Glomerular endothelial cell (primary cell): ENCODE measurements at places on chromosomes 7 and 10. TPM values are rescaled to one million over a fixed set of nuclear protein-coding genes. Genes with fewer than 3 reads are reported as not detected.
A peak's percentile ranks its signal among the peaks of the same experiment; 100 is the strongest.

The ICA1 gene
- 26.6 and 43.2 TPM in 2 replicates for total RNA-seq

GRCh38 chr10:24993237-24993958 lies 22.6 kb downstream of the ENKUR start:
- no peak for DNase-seq

The GPR26 gene
- total RNA-seq: not detected in 2 replicates

DNA sequence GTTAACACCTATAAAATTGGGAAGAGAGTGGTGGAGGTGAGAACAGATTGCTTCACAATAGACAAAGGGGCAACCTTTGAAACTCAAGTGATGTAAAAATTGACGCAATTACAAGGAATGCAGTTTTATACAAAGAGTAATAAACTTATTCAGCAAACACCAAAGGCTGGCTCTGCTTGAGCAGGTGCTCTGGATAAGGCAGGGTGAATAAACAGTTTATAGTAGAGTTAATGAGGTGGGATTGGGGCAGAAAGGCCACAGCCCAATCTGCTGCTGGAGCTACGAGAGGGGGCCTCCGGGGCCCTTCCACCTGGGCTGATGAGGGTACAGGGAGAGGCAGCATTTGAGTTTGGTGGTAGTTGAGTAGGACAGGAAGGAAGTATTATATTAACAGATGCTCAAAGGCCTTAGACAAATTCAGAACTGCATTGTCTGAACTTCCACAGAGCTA lies 6.0 kb downstream of the MUC12 start:
- DNase-seq: no peak

GRCh38 chr10:102624751-102625645 lies 19.3 kb upstream of the TRIM8 start:
- DNase-seq: no peak

DNA sequence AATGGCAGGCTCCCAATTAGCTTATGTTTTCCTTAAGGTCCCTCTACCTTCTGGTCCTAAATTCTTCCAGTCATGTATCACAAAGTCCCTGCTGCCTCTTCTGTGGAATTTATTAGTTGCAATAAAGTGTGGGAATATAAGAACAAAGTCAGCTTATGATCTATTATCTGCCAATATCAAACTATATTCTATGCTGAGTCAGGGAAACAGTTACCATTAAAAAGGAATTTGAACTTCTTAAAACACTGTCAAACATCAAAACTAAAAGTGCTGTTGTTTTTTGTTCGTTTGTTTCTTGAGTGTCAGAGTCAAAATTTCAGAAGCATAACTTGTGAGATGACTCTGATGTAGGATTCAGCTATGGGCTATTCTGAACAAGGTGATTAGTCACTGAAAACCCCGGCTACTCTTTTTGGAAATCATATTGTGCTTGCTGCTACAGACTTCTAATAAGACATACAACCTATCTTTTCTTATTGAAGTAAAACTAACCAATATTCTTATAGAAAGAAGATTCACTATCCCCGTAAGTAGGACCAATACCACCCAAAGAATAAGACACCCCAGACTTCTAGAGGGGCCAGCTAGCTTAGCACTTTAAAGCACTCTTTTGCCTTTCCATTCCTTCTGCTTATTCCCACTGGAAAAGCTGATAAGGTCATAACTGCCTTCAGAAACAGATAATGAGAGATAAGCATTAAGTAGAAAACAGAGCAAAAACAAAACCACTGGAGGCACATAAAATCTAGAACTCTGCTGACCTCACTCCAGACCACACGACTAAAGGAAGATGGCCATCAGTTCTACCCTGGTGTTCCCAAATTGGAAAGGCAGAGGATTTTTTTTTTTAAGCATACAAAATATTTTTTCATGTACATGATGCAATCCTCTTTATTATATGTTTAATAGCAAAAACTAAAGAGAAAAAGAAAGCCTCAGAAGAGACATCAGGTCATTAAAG lies 370.6 kb downstream of the PARD3 start:
- DNase-seq: no peak

- DNase-seq: no peak
Observed at GRCh38 chr7:2575733-2576340, 17.1 kb downstream of the IQCE start.

GRCh38 chr7:117140921-117141320 lies 181.9 kb downstream of the WNT2 start:
- DNase-seq: no peak

DNA sequence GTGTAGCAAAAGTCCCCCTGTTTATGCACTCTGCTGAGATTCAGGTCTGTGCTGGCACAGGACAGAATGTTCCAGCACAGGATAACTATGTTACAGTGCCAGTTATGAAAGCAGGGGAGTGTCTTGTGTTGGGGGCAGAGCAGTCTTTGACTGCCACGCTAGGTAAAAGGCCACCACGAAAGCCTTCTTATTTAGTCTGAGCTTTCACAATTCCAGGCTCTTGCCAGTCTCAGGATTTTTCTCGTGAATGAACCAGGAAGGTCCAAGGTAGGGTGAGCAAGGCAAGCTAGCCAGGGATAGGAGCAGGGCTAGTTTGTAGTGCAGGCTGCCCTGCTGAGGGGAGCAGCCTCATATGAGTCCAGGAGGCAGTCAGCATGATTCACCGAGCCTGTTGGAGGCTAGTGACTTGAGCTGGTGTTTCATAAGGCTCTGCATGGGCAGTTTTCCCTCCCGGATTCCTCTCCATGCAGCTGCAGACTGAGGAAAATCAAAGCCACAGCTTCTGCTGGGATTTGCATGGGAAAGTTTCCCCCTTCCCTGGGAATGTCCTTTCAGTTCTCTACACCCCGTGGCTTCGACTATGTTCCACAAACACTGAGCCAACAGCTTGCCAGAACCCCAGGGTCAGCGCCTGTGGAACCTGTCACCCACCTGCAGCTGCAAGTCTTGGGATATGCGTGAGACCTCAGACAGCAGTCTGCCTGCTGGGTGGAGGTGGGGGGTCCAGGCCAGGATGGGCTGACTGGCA lies 112.3 kb downstream of the JCAD start:
- no peak for DNase-seq

GRCh38 chr10:57628592-57629284 lies 639.0 kb downstream of the IPMK start:
- no peak for DNase-seq

GRCh38 chr10:43336641-43337318 lies 34.7 kb upstream of the FXYD4 start:
- no peak for DNase-seq

GRCh38 chr10:94260455-94260854 lies 102.3 kb downstream of the NOC3L start:
- no peak for DNase-seq

The FRAT1 gene
- total RNA-seq: 3.3 and 5.7 TPM in 2 replicates

- DNase-seq: no peak
Observed at GRCh38 chr7:21624320-21624719, 81.5 kb downstream of the DNAH11 start.

- DNase-seq: no peak
Observed at GRCh38 chr10:1035201-1035600, 9.5 kb upstream of the IDI2 start.

DNA sequence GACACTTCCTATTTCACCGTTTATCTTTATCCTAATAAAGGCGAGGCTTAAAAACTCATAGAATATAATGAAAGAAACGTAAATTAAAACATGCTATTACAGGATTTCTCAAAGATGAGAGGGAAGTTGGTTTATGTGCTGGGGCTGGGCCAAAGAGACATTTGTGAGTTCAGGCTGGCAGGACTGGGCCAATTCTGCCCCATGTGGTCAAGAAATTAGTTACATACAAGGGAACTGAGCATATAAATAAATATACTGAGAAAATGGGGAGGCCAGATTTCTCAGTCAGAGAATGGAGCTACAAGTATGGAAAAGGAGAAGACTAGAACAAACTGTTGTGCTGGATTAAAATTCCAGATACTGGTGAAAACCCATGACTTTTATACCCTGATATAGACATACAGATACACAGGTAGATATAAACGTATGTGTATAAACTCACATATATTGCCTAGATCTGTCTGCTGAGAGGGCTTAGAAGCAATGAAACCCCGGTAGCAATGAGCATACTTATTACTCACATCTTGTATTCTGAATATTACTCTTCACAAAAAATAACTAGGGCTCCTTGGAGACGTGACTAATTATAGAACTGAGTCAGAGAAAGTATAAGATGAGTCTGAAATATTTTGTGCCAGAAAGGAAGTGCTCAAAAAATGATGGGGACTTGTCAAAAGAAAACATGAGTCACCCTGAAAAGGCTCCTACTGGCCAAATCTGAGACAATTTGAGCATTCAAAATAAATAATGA lies 155.7 kb upstream of the FGFR2 start:
- peak; percentile 64 for DNase-seq

The SLC12A9 gene
- total RNA-seq: 30.2 and 31.9 TPM in 2 replicates

DNA sequence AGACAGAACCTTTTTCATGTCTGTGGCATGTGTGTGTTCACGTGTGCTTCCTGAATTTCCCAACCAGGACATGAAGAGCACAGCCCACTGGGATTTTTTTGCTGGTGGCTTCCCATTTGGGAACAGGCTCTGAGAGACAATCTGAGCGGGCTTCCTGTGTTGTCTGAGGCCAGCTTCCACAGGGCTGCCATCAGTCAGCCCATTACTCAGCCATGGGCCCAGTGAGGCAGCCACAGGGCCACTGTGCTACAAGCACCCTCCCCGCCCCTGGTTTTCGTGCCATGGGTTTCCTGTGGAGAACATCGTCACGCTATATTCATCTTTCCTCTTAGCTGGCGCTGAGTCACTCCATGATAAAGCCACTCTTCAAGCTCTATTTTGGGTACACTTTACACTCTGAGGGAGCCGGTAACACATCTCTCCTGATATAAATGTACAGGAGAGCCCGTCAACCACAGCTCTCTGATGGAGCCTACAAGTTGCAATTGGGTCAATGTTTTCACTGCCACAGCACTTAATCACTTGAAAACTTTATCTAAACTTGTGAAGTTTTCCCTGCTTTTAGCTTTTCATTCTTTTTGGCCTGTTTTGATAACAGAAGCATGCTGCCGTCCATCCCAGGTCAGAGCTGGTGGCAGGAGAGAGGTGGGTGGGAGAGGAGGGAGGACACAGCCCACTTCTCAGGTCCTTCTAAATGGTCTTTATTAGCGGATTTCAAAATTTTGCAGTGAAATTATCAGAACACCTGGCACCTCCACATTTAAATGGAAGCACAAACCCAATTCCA lies 96.9 kb downstream of the HIPK2 start:
- peak; percentile 73 for DNase-seq

- DNase-seq: no peak
Observed at GRCh38 chr10:74898201-74898976, 72.0 kb downstream of the KAT6B start.

The ZNF467 gene
- total RNA-seq: 3.9 and 6.8 TPM in 2 replicates

GRCh38 chr10:75070476-75070875 lies 41.0 kb upstream of the SAMD8 start:
- DNase-seq: no peak

GRCh38 chr10:92045641-92046106 lies 122.1 kb downstream of the BTAF1 start:
- no peak for DNase-seq

The GRM3 gene
- not detected in 2 replicates for total RNA-seq

The SAP25 gene
- 0.29 and 1.8 TPM in 2 replicates for total RNA-seq

The ZNF488 gene
- total RNA-seq: not detected in 2 replicates

- DNase-seq: no peak
Observed at GRCh38 chr7:141208539-141208938, 134.7 kb downstream of the TMEM178B start.

The FBXL13 gene
- 0.39 and 2.2 TPM in 2 replicates for total RNA-seq

- no peak for DNase-seq
Observed at GRCh38 chr7:153657182-153657800, 394.9 kb upstream of the DPP6 start.

The STEAP2 gene
- 0.05 and 0.70 TPM in 2 replicates for total RNA-seq

DNA sequence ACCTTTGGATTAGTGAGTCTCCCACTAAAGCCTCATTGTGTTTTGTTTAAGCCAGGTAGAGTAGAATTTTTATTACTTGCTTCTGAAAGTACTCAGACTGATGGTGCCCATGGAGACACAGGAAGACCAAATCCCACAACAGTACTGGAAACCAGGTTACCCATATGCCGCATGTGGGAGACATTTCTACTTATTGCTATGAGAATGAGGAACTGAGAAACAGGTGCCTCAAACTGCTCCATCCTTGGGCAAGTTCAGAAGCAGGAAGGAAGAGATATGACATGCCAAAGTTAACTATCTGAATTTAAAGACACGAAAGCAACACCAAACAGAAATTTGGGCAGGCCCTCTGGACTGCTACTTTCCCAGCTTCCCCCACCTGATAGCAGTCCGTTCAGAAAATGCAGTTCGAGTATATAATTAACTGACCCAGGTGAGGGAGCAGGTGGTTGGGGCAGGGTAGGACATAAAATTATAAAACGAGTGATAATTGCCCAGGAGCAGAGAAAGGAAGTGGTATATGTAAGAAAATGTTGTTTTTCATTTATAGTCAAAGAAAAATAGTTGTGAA lies 382.3 kb upstream of the MTPN start:
- no peak for DNase-seq

The SYNPO2L gene
- total RNA-seq: not detected in 2 replicates

The AGAP4 gene
- 7.7 and 11.1 TPM in 2 replicates for total RNA-seq

- no peak for DNase-seq
Observed at GRCh38 chr7:34013421-34013820, 108.1 kb downstream of the BMPER start.

GRCh38 chr7:121329191-121330052 lies 622 bp downstream of the WNT16 start:
- no peak for DNase-seq

DNA sequence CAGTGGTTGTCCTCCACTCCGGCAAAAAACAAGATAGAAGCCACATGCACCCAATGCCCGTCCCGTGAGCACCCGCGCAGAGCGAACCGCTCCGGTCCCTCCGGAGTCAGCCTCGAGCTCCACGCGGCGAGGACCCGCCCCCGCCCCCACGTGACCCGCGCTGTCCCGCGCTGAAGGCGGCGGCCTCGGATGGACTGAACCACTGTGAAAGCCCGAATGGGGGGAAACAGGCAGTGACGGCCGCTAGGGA lies 766 bp upstream of the EIF3B start:
- no peak for DNase-seq

GRCh38 chr10:75461672-75462649 lies 30.5 kb downstream of the LRMDA start:
- DNase-seq: no peak

DNA sequence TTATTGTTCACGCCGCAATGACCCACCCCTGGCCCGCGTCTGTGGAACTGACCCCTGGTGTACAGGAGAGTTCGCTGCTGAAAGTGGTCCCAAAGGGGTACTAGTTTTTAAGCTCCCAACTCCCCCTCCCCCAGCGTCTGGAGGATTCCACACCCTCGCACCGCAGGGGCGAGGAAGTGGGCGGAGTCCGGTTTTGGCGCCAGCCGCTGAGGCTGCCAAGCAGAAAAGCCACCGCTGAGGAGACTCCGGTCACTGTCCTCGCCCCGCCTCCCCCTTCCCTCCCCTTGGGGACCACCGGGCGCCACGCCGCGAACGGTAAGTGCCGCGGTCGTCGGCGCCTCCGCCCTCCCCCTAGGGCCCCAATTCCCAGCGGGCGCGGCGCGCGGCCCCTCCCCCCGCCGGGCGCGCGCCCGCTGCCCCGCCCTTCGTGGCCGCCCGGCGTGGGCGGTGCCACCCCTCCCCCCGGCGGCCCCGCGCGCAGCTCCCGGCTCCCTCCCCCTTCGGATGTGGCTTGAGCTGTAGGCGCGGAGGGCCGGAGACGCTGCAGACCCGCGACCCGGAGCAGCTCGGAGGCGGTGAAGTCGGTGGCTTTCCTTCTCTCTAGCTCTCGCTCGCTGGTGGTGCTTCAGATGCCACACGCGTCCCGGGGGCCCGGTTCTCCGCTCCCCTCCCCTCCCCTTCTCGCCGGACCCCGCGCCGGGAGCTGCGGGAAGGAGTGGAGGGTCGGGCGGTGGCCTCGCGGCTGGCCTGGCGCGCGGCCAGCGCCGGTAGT lies at the start of gene CBX3:
Gene CBX3 (plus strand): TSS at position 499 of the 772 bp plus-strand sequence. CDS start 1,254 bp downstream, outside the sequence.
- DNase-seq: no peak

The CALHM3 gene
- not detected in 2 replicates for total RNA-seq

The SVOPL gene
- not detected in 2 replicates for total RNA-seq

GRCh38 chr7:41451826-41452225 lies 251.1 kb downstream of the INHBA start:
- DNase-seq: no peak
